ENCODE measurements at places on chromosomes 7 and 10. TPM values are rescaled to one million over a fixed set of nuclear protein-coding genes. Genes with fewer than 3 reads are reported as not detected.
A peak's percentile ranks its signal among the peaks of the same experiment; 100 is the strongest.

The PLPP4 gene
- total RNA-seq = 0.28 TPM

The TRIM73 gene
- 0.18 TPM for total RNA-seq

- peak overlapping the region; percentile 96 for H3K27ac ChIP-seq
- H3K4me3 ChIP-seq = no peak overlapping the region
- H3K27me3 ChIP-seq = no peaks in the 10 kb centered on the region
- peak; percentile 96 for DNase-seq
- peaks cover 18% of the 10 kb centered on the region for H3K4me1 ChIP-seq
Observed at GRCh38 chr7:34155220-34155908, 250.0 kb downstream of the BMPER start.

DNA sequence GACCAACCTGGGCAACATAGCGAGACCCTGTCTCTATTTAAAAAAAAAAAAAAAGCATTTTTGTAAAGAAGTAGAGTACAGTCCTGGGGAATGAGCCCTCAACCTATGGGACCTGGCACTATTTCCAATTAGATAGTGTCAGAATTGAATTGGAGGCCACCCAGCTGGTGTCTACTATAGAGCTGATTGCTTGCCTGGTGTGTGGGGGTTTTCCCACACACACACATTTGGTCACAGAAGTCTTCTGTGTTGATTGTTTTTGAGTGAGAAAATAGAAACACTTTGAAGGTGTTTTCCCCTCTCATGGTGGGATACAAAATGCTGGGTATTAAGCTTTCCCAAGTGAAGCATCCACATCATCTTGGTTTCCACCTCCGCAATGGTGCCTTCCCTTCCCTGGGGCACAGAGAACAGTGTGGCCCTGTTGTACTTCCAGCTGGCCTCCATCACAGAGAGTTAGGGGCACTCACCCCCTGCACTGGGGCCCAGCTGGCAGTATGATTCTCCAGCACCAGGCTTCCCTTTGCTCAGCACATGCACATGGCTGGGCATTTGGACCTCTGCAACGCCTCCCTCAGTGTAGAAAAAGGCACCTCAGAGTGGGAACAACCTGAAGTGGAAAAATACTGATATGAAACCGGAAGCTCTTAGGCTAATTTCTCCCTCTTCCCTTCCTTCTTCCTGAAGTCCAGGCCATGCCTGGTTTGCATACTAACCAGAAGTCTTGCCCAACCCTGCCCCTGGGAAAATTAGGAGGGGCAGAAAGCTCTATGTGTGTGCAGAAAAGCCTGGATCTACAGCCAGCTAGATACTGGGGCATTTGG lies 10.7 kb upstream of the NFKB2 start:
- no peak overlapping the region for H3K27ac ChIP-seq
- no peak overlapping the region for H3K4me3 ChIP-seq
- peak; percentile 40 for DNase-seq

The PIP gene
- not detected for total RNA-seq

DNA sequence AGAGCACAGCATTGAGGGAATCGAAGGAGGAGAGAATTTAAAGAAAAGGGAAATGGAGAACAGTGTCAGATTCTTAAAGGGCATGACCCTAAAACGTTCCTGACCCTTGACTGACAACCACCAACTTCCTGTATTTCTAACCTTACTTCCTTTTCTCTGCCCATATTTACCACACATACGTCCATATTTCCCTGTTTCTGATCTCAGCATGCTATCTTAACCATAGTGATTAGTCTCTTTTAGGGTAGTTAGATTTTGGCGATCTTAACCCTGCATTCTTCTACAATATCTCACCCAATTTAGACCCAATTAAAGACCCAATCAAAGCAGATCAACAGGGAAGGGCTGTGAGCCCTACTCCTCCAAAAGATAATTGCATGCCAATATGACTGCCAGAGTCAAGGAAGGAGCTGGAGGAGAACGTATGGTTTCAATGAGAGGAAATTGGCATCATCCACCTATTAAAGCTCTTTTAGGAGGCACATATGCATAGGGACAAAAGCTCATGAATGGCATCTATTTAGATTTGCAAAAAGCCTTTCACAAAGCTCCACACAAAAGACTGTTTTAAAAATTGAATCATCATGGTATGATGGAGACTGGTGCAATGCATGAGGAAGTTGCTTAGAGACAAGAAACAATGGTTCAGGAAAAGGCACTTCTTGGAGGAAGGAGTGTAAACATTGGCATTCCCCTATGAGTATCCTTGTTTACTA lies 49.0 kb upstream of the ARHGAP12 start:
- H3K27me3 ChIP-seq = no peaks in the 10 kb centered on the region
- H3K4me1 ChIP-seq = peaks cover 4% of the 10 kb centered on the region
- H3K27ac ChIP-seq = no peak overlapping the region

The ACBD7 gene
- 1.1 TPM for total RNA-seq

- H3K4me3 ChIP-seq = no peak overlapping the region
- no peaks in the 10 kb centered on the region for H3K27me3 ChIP-seq
- H3K4me1 ChIP-seq = no peaks in the 10 kb centered on the region
Observed at GRCh38 chr7:74617180-74617744, 40.3 kb upstream of the GTF2I start.

The ATOH7 gene
- total RNA-seq = not detected

DNA sequence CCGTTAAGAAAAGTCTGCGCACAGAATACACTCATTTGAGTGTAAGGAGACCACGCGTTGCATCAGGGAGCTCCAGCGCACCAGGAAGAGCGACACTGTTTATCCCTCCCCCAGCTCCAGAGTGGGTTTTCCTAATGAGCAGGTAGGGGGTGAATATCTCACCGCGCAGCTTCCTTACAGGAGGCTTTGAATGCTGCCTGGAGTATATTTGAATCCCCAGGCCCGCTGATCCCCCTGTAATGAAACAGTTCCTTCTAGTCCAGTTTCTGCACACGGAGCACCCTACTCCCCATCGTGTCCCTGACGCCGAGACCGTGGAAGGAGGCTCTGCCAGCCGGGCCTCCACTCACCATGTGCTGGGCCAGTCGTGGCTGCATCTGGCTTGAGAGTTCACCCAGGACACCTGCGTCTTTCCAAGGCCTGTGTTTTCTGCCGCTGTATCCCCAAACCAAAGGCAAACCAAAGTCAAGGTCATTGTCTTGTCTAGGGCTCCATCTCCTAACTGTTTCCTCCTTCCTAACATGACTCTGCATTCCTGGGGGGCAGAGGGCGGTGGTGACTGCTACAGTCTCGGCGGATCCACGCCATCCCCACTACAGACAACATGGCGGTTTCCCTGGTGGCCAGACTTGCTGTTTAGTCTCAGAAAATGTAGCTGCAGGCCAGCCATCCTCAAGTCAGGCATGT lies 167.8 kb downstream of the USP6NL start:
- peaks cover 7% of the 10 kb centered on the region for H3K27me3 ChIP-seq
- H3K4me1 ChIP-seq = no peaks in the 10 kb centered on the region
- DNase-seq = no peak
- H3K36me3 ChIP-seq = no peaks in the 10 kb centered on the region
- H3K27ac ChIP-seq = no peak overlapping the region

The RAPGEF5 gene
- 0.28 TPM for total RNA-seq

The POP7 gene
- total RNA-seq = 14.9 TPM

DNA sequence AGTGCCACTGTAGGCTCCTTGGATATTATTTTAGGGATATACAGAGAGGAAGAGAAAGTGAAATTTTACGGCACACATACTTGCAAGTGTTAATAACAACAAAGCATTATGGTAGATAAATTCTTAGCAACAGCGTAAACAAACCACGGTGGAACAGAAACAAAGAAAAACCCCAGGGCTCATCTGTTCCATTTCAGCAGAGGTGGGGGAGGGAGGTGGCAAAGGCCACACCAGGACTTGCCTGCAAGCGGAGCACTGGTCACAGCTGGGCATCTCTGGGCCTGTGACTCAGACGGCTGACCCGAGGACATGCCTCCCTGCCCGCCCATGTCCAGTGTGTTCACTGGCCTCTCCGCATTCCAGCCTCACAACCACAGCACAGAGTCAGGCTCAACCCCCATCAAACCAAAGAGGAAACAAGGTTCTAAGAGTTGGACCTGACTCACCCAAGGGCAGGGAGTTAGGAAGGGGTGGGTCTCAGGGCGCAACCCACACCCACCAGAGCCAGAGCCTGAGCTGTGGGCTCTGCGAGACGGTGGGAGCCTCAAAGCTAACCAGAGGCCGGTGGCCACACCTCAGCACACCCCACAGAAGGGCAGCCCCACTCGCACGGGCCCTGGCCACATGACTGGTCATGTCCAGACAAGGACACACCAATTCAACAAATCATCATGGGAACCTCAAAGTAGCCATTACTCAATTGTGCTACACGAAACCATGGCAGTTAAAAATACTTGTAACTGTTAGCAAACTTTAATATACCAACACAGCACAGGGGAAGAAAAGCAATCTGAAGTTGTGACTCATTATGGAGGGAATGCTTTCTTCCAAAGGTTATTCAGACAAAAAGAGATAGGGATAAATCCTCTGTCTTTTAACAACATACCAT lies 10.7 kb downstream of the ESYT2 start:
- H3K27ac ChIP-seq = peak overlapping the region; percentile 92
- no peaks in the 10 kb centered on the region for H3K36me3 ChIP-seq
- peaks cover 23% of the 10 kb centered on the region for H3K4me1 ChIP-seq
- H3K4me3 ChIP-seq = peak overlapping the region; percentile 22

DNA sequence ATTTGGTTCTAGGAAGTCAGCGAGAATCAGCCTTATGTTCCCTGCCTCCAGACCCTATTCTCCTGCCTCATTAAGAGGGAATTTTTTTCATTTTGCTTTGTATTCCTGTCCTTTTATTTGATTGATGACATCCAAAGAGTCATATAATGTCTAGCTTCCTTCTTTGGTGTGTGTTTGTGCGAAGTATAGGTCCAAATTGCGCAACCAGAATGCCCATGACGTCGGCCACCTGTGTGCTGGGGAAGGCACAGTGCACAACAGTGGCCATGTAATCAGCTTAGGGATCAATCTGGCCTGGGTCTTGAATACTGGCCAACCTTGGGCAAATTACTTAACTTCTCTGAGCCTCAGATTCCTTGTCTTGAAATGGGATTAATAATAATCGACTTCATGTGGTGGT lies 206.2 kb downstream of the VTI1A start:
- H3K27me3 ChIP-seq = no peaks in the 10 kb centered on the region
- H3K36me3 ChIP-seq = no peaks in the 10 kb centered on the region
- no peak overlapping the region for H3K4me3 ChIP-seq
- no peak overlapping the region for H3K27ac ChIP-seq
- peaks cover 4% of the 10 kb centered on the region for H3K4me1 ChIP-seq

DNA sequence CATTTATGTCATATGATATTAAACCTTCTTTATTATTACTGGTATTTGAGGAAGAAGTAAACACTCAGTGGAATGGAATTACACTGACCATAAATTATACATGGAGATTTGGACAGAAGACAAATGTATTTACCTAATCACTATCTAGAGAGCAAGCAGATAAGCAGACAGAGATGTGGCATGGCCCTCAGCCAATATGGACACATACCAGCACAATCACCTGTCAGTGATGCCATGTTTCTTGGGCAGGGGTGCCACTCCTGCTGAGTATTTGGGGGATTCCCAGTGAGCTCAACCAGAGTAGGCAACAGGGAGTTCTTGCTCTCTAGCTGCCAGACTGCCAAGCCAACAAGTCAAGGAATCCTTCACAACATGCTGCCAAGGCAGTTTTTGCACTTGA lies 866.3 kb upstream of the LRRN3 start:
- peak; percentile 2 for DNase-seq
- H3K36me3 ChIP-seq = no peaks in the 10 kb centered on the region
- H3K4me1 ChIP-seq = no peaks in the 10 kb centered on the region
- H3K27me3 ChIP-seq = no peaks in the 10 kb centered on the region

DNA sequence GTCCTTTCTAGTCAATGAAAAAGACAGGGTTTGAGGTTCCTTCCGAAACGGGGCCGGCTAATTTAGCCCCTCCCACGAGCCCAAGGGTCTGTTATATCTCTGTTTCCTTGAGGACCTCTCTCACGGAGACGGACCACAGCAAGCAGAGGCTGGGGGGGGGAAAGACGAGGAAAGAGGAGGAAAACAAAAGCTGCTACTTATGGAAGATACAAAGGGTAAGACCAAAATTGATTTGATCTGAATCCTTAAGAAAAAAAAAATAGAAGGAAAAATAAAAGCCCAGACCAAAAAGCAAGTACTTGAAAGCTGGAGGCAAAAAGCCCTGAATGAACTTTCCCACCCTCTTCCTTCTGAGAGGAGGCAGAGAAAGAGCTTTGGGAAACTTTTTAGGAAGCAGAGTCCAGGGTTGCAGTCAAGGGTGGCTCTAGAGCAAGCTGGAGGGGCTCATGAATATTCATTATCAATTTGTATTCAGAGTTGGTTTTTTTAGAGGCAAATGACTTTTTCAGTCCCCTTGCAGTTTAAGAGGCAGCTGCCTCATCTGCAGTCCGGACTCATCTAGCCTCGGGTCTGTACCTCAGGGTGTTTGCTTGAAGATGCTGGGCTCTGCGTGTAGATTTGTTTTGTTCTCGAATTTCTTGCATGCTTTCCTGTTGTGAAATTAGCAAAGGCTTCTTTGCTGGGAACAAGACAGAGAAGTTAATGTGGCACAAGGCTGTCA lies at the start of gene ENTPD1:
TSS of gene ENTPD1 (plus strand) at position 123 of the 721 bp plus-strand sequence. CDS start at position 200, 77 bp downstream.
- no peak within 1 kb of the TSS for H3K4me3 ChIP-seq
- no peaks in the 10 kb centered on the region for H3K36me3 ChIP-seq
- peaks cover 4% of the 10 kb centered on the region for H3K4me1 ChIP-seq
- H3K27me3 ChIP-seq = no peaks in the 10 kb centered on the region
- DNase-seq = peak; percentile 12

GRCh38 chr7:152328234-152328633 lies 107.6 kb downstream of the KMT2C start:
- no peak overlapping the region for H3K27ac ChIP-seq
- no peaks in the 10 kb centered on the region for H3K27me3 ChIP-seq
- H3K4me3 ChIP-seq = no peak overlapping the region
- peaks cover 2% of the 10 kb centered on the region for H3K4me1 ChIP-seq

The PNLIP gene
- total RNA-seq = not detected

DNA sequence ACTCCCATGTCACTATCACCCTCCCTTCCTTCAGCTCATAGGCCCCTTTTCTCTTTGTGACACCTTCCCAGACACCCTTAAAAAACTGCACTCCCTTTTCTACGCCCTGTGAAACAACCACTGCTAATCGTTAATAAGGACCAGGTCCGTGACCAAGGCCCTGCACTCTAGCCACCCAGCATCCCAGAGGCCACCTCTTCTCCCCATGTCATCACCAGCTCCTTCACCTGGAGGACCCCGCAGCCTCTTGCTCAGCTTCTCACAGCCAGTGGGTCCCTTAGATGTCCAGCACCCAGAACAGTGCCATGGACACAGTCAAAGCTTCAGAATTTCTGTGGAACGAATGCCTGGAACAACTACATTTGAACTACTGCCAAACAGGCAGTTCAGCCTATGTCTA lies 2.3 kb downstream of the PARD3 start:
- no peak for DNase-seq
- no peaks in the 10 kb centered on the region for H3K36me3 ChIP-seq
- no peak overlapping the region for H3K4me3 ChIP-seq
- no peak overlapping the region for H3K27ac ChIP-seq
- H3K4me1 ChIP-seq = peaks cover 12% of the 10 kb centered on the region
- H3K27me3 ChIP-seq = no peaks in the 10 kb centered on the region

- no peak for DNase-seq
- no peak overlapping the region for H3K4me3 ChIP-seq
- H3K36me3 ChIP-seq = no peaks in the 10 kb centered on the region
- H3K27me3 ChIP-seq = no peaks in the 10 kb centered on the region
Observed at GRCh38 chr7:96299496-96299895, 22.4 kb downstream of the SLC25A13 start.
